Fibroblast of skin of right quadriceps (primary cell): ENCODE measurements at places on chromosomes 1 and 21.

GRCh38 chr1:43220905-43221778, 48.6 kb upstream of the TMEM125 start:
- no peak for DNase-seq

DNA sequence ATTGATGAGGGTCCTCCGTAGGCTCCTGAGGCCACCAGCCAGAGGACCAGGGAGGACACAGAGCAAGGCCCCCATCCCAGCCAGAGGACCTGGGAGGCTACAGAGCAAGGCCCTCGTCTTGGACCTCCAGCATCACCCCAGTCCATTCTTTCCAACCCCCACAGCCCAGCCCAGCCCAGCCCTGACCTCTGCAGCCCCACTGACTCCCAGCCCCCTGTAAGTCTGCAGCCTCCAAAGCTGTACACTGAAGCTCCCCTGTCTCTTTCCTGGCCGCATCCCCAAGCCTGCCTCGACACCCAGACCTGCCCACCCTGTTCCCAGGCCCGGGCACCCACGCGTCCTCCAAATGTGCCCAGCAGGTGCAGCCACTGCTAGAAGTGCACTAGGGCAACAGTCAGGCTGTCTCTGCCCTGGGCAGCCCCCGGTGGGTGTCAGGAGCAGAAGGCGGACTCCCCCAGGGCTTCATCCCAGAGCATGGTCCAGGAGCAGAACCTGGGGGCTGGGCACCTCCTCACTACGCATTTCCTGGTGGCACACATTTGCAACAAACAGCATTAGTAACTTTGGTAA, 2.1 kb downstream of the DVL1 start:
- no peak for DNase-seq

DNA sequence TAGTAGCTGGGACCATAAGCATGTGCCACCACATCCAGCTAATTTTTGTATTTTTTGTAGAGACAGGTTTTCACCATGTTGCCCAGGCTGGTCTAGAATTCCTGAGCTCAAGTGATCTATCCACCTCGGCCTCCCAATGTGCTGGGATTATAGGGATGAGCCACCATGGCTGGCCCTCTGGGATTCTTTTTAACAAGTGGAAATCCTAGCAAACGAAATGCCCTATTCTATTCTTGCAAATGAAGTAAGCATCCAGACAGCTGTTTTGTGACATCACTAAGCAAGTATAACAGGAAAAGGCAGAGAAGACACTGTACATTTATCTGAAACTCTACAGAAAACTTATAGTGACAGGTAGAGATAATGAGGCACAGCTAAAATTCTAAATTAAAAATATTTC, 86.4 kb downstream of the DDAH1 start:
- no peak for DNase-seq

DNA sequence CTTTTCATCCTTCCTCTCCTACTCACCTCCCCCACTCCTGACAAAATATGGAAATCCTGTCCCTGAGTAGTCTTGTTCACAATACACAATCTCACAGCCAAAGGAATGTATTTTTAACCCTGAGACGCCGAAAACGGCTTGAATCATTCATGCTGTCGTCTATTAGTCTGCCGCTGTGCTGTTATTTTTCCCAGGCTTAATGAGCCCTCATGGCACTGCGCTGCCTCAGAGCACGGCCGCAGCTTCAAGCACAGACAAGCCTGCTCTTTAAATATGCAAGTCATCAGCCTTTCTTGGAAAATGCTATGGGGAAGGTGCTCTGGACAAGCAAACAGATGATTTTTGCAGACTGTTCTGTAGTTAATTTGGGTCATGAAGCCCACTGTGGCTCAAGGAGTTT, 302.7 kb downstream of the DISC1 start:
- peak; percentile 85 for DNase-seq

DNA sequence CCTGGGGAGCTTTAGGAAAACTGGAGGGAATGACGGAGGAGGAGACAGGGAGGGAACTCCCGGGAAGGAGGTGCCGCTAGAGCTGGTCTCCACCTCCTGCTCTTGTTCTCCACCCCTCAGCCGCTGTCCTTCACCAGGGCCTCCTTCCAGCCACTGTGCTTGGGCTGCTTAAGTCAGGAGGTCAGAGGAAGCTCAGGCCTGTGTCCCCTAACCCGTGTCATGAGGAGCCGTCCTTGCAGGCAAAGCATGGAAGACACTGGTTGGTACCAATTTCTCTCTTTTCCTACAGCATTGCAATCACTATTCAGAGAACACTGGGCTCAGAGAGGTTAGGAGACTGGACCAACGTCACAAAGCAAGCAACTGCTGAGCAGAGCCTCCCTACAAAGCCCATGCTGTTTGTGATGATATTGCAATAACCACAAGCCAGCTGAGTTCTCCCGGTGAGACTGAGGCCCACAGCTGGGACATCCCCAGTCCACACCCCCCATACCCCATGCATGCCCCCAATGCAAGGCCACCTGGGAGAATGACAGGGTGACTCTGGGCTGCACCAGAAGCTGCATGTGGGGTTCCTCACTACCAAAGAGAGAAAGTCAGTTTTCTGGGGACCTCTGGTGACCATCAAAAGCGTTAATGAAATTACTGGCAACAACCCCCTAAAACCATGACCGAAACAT, 427.5 kb downstream of the NPHP4 start:
- no peak for DNase-seq

DNA sequence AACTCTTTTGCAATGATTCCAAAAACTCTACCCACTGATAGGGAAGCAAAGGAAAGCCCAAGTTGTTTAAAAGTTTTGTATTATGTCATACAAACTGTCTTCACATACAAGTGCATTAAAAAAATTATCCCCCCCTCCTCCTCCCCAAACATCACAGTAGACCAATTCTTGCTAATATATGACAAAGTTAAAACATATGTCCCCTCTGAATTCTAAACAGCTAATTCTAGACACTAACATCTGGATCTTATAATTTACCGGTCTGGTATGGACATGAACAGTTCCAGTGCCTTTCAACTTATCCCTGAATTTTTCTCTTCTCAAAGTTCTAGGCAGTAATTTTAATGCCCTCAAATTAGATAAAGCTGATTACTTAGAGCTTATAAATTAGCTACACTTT, 13.4 kb downstream of the RIT1 start:
- DNase-seq: peak; percentile 30

DNA sequence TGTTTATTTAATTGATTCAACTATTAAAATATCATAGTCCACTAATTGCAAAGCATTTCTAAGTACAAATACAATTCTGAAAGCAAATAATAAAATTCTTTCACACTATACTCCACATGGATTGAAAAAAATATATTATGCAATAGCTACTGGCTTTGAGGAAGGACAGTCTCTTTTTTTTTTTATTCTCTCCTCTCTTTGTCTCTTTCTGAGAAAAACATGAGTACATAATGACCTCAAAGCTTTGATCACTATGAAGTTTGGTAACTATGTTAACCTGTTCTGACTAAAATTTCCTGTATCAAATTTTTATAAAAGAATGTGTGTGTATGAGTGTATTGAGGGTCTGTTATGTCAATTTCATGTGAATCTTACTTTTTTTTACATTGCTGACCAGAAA, 96.2 kb downstream of the RGS2 start:
- no peak for DNase-seq

GRCh38 chr21:44927259-44927586, 6.5 kb upstream of the ITGB2 start:
- no peak for DNase-seq

GRCh38 chr1:13930151-13930550, 230.2 kb downstream of the PRDM2 start:
- no peak for DNase-seq

DNA sequence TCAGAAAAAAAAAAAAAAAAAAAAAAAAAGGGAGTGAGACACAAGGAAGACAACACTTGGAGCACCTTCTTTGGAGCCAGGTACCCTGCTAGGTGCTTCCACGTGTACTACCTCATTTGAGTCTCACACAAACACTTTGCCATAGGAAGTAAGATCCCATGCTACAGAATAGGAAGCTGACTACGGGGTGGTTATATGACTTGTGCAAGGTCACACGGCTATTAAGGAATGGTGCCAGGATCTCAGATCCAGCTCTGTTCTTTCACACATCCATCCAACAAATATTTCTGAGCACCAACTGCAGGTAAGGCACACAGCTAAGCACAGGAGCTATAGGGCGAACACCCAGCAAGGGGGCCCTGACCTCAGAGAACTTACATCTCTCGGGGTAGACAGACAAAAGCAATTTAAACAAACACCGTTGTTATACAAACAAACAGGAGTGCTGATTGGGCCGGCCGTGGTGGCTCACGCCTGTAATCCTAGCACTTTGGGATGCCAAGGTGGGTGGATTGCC, 22.4 kb downstream of the PTAFR start:
- no peak for DNase-seq

GRCh38 chr1:182143825-182144645, 82.5 kb upstream of the ZNF648 start:
- DNase-seq: peak; percentile 86

DNA sequence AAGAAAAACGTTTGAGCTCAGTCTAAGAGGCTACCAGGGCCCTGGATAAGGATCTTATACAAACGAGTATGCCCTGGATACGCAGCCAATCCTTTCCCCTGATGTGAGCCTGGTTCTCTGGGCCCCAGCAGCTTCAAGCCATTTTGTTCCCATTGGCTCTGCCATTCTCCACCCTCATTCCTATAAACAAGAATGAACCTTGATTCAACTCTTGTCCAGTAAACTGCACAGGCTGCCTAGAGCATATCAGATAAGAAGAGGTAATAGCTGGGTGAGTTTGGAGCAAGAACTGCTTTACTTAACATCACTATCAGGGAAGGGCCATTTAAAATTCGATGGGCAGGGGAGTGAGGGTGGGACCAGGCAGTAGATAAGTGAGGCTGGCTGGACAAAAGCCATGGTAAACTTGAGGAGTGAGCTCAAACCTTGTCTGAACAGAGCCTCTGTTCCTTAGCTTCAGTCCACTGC, 11.3 kb downstream of the BTG2 start:
- DNase-seq: no peak

- DNase-seq: no peak
Observed at GRCh38 chr1:156618853-156619581, at the start of gene HAPLN2. HAPLN2 (plus strand) TSS chr1:156619415; CDS start chr1:156623491, 4,076 bp downstream.

DNA sequence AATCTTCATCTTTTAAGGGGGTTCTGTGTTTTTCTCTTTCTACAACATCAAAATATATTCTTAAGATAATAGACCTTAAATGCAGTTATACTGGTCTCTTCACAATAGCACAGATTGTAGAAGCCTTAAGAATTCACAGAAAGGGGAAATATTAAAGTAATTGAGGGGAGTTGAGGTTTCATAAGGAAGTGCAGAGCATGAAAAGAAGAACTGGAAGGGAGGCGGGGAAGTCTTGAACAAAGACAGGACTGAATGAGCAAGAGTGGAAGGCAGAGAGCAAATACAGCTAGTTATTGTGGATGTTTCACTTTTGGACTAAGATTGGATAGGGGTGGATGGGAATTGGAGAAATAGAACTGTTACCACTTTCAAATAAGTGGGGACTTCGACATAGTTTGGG, 67.7 kb downstream of the PTGER3 start:
- DNase-seq: no peak

- peak; percentile 47 for DNase-seq
Observed at GRCh38 chr1:83996621-83997020, 2.3 kb downstream of the TTLL7 start.

DNA sequence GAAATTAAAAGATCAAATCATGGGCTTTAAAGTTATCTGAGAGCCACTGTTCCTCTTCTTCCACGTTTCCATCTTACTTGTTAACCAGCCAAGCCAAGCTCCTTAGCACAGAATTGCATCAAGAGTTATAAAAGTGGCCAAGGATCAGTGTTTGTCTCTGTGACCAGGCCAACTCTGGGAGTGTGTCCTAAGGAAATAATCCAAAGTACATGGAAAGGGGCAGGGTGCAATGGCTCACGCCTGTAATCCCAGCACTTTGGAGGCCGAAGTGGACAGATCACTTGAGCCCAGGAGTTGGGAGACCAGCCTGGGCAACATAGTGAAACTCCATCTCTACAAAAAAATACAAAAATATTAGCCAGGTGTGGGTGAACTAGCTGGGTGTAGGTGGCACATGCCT, 10.0 kb upstream of the MPZL1 start:
- no peak for DNase-seq

DNA sequence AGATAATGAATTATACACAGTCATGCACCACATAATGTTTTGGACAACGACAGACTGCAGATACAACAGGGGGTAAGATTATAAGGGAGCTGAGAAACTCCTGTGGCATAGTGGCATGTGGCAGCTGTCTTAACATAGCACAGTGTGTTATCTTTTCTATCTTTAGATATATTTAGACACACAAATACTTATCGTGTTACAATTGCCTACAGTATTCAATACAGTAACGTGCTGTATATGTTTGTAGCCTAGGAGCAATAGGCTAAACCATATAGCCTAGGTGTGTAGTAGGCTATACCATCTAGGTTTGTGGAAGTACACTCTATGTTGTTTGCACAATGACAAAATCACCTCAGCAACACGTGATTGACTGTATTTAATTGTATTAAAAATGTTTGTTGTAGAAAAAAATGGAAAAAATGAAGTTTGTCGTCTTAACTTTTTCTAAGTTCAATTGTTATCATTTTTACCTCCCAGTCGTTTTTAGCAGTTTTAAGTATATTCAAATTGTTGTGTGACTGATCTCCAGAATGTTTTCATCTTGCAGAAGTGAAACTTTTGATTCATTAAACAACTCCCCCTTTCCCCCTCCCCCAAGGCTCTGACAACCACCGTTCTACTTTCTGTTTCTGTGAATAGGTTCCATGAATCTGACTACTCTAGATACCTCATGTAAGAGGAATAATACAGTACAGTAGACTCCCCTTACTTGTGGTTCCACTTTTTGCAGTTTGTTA, 351.0 kb upstream of the B3GALT2 start:
- no peak for DNase-seq

GRCh38 chr1:80083892-80084291, 1077.4 kb upstream of the ADGRL4 start:
- DNase-seq: no peak

GRCh38 chr21:38544661-38545060, 46.4 kb upstream of the ERG start:
- peak; percentile 88 for DNase-seq

DNA sequence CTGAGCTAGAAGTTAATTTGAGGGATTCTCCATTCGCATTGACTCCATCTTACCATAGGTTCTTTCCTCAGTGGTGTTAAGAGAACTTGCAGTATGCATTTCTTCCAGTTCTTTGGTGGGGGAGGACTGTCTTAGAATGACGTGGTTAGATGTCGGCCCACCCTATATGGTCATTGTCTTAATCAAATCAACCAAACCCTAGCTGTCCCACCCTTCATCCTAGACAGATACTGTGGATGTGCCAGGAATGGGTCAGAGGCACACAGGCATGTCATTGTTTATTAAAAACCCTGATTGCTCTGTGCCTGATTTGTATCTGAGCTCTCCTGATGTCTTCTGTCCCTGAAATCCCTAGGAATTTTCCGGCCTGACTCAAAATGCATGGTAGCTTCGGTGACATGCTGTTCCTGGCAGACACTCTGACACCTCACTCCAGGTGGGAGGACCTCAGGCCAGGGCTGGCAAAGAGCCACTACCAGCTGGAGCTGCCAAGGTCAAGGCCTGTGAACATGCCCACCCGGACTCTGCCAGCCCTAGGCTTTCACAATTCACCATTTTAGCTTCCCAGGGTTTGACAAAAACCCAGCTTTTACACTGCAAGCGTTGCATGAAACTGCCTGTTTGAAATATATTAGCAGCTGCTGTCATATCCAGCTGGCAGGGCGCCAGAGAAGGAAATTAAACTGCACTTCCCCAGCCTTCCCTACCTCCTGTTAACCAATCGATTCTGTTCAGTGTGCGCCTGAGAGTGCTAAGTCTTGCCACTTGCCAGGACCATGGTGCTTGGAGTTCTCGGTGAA, 134.0 kb downstream of the FAM78B start:
- no peak for DNase-seq

- DNase-seq: no peak
Observed at GRCh38 chr1:154623358-154623757, 15.4 kb upstream of the ADAR start.
